Heart left ventricle (tissue), 16 donors: ENCODE measurements at places on chromosomes 4 and X. TPM values are rescaled to one million over a fixed set of nuclear protein-coding genes. Genes with fewer than 3 reads are reported as not detected.

- H3K27me3 ChIP-seq: no peaks in the 10 kb centered on the region
- H3K27ac ChIP-seq: no peak overlapping the region
- no peak overlapping the region for H3K4me3 ChIP-seq
- H3K4me1 ChIP-seq: no peaks in the 10 kb centered on the region
- no peak for DNase-seq
Observed at GRCh38 chrX:103747163-103747562, 29.5 kb upstream of the PLP1 start.

Gene KLHL13
- 12.9 TPM for total RNA-seq

GRCh38 chrX:39855748-39856129, 242.0 kb downstream of the BCOR start:
- H3K4me1 ChIP-seq: peaks cover 8% of the 10 kb centered on the region
- no peaks in the 10 kb centered on the region for H3K36me3 ChIP-seq
- no peak for DNase-seq
- no peak overlapping the region for H3K4me3 ChIP-seq
- no peaks in the 10 kb centered on the region for H3K27me3 ChIP-seq
- no peak overlapping the region for H3K27ac ChIP-seq

GRCh38 chr4:52925531-52925968, 63.4 kb downstream of the RASL11B start:
- H3K27me3 ChIP-seq: no peaks in the 10 kb centered on the region
- no peak overlapping the region for H3K4me3 ChIP-seq
- no peak overlapping the region for H3K27ac ChIP-seq
- no peak for DNase-seq
- no peaks in the 10 kb centered on the region for H3K36me3 ChIP-seq
- H3K4me1 ChIP-seq: no peaks in the 10 kb centered on the region
